Aorta (tissue), 5 donors: ENCODE measurements at places on chromosomes 2 and 18. TPM values are rescaled to one million over a fixed set of nuclear protein-coding genes. Genes with fewer than 3 reads are reported as not detected.

DNA sequence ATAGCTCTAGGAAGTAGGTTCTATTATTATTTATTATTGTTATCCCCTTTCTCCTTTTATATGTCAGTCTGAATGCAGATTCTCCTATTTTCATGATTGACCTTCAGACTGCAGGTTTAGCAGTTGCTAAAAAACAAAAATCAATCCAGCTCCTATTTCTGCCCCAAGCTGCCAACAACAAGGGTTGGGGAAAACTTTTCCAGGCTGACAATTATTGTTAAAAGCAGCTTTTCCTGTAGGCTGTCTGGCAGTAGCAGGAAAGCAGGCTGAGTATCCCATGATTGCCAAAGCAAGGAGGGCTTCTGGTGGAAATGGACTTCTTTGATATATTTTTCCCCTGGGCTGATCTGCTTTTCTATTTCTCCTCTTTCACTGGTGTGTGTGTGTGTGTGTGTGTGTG lies 78.0 kb upstream of the CTLA4 start:
- no peak for DNase-seq

Gene BBS5
- total RNA-seq, result 10.6 TPM

GRCh38 chr2:44713170-44713569 lies 228.3 kb upstream of the SIX3 start:
- no peak for DNase-seq

Gene ITGA4
- total RNA-seq, result 23.9 TPM

DNA sequence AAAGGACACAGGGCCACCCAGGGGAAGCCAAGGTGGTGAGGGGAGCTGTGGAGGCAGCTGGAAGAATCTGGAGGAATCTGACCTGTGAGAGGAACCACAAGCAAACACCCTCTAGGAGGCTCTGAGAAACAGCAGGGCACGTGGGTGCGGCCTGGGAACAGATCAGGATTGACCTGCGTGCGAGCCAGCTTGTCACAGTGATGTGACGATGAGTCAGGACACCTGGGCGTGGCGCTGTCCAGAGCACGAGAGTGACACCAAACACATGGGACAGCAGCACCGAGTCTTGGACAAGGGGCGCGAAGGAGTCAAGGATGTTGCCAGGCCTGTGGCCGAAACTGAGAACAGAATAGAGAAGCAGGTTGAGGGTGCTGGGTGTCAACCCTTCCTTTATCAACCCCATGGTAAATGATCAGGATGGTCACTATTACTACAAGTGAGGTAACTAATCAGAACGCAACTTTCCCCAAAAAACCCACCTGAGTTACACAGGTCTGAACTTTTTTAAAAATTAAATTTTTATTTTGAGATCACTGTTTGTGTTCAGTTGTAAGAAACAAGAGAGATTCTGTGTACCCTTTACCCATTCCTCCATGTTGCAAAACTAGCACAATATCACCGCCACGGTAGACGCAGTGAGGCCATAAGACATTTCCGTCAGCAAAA lies 637 bp upstream of the SFT2D3 start:
- no peak for DNase-seq

GRCh38 chr2:15142069-15142689 lies 419.0 kb downstream of the NBAS start:
- no peak for DNase-seq

DNA sequence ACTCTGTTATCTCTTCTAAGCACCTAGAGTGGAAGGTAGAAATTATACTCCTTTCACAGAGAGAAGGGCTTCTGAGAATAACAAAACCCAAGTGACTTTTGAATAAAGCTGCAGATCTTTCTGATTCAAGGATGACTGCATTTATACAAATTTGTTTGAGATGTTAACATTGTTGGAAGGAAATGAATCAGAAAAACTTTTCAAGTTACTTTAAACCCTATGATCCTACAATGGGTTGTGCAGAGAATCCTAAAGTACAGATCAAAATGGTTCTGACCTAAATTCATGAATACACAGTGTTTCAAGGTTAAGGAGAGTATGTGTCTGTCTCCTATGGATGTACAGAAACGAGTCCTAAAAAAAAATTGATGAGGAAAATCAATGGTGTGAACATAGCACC lies 1.8 kb downstream of the RFTN2 start:
- no peak for DNase-seq

Gene DNAH6
- total RNA-seq, result 0.42 TPM

Gene INHBB
- total RNA-seq, result 19.3 TPM

Gene RAX
- total RNA-seq, result not detected

GRCh38 chr2:235480614-235481013 lies 13.2 kb upstream of the AGAP1 start:
- DNase-seq, result no peak

DNA sequence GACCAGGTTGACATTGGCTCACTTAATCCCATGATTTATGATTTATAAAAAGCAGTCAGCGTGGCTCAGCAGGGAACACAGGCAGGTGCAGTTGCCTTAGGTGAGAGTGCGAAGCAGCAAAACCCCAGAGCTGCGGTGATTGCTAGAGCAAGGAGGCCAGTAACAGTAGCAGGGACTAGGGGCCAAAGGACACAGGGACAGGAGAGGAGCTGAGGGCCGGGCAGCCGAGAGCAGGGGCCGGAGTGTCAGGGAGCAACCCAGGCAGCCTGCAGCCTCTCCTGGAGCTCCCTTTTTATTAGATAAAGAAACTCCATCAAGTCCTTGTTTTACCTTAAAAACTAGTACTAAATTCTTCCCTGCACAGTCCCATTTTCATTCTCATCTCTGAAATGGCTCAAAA lies 4.3 kb downstream of the MC2R start:
- DNase-seq, result no peak

DNA sequence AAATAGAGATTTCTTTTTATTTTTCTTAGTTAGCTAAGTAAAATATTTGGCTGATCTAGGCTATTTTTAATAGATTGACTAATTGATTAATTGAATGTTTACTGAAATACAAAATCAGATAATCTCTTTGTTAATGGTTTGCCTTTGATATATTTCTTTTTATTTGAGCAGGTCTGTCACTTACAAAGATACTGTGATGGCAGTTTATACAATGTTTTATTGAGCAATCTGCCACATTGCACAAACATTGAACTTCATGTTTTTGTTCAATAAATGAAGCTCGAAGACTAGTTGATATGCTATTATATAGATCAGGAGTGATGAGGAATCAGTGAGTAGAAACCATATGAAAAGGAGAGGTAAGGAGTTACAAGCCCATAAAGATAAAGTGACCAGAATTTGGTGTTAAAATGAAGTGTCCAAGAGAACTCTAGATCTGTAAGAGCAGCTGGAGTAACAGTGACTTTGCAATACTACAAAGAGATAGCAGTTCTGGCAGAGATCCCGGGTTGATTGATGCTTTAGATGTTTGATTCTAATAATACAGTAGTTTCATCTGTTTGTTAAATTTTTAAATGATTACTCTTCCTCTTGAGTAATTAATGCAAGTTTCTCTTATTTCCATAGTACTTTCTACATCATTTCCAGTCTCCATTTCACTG lies 574.2 kb downstream of the CCDC85A start:
- no peak for DNase-seq

Gene ITGA6
- 49.0 TPM for total RNA-seq

Gene UPP2
- not detected for total RNA-seq

Gene MEIS1
- 35.4 TPM for total RNA-seq

DNA sequence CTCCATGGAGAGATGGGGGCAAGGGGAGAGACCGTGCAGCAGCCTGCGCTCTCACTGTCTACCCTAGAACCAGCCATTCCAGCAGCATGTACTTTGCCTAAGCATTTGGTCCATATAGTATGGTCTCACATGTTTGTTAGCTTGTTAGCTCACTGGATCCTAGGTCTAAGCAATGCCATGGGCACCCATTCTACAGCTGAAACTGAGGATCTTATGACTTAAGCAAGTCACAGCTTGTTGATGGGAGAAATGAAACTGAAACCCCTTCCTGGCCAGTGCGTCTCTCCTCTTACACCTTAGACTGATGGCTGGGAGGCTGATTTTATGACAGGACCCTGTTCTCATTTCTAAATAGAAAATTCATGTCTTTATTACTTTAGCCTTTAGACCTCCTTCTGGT lies 90.1 kb downstream of the EPAS1 start:
- DNase-seq, result no peak

Gene SLC4A3
- 5.4 TPM for total RNA-seq

GRCh38 chr2:110717734-110718133 lies 14.6 kb upstream of the ACOXL start:
- peak; percentile 70 for DNase-seq

- no peak for DNase-seq
Measured at GRCh38 chr2:15049096-15049993, 416.8 kb downstream of the LRATD1 start.

Gene GALNT13
- 4.9 TPM for total RNA-seq

GRCh38 chr18:32289483-32290075 lies 99.7 kb downstream of the MEP1B start:
- DNase-seq, result no peak

Gene MAL
- total RNA-seq, result 1.9 TPM

DNA sequence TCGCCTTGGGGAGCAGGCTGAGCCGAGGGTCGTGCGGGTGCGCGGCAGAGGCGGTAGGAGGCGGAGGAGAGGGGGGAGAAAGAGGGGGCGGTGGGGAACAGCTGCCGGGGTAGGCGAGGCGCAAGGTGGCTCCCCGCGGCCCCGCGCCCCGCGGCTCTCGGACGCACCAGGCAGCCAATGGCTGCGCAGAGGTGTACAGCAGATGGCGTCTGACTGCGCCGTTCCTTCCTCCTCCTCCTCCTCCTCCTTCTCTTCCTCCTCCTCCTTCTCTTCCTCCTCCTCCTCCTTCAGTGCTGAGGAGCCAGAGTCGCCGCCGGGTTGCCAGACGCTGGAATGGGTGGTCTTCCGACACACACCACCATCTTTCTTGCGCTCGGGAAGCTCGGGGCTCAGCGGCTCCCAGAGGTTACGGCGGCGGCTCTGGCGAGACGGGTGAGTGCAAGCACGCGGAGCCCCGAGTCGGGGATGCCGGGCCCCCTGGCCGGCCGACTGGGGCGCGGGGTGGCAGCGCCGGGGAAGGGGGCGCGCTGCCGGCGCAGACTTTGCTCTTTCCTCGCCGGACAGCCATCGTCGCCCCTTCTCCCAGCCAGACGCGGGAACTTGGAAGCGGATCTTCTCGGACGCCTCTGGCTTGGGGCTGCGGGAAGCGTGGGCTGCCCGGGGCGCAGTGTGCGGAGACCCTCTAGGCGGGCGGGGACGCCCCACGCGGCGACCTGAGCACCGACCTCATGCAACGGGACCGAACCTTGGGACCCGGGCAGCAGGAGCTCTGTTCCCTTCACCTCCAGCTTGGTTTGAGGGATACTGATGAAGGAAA lies at the start of gene THSD7B:
Gene THSD7B, plus strand, starts transcription at position 290 of the 817 bp plus-strand sequence. CDS start 116,634 bp downstream, outside the sequence.
- peak; percentile 76 for DNase-seq

- DNase-seq, result no peak
Measured at GRCh38 chr2:19776941-19777514, 124.8 kb downstream of the TTC32 start.
